ENCODE measurements at places on chromosomes 2 and 18. TPM values are rescaled to one million over a fixed set of nuclear protein-coding genes. Genes with fewer than 3 reads are reported as not detected.

DNA sequence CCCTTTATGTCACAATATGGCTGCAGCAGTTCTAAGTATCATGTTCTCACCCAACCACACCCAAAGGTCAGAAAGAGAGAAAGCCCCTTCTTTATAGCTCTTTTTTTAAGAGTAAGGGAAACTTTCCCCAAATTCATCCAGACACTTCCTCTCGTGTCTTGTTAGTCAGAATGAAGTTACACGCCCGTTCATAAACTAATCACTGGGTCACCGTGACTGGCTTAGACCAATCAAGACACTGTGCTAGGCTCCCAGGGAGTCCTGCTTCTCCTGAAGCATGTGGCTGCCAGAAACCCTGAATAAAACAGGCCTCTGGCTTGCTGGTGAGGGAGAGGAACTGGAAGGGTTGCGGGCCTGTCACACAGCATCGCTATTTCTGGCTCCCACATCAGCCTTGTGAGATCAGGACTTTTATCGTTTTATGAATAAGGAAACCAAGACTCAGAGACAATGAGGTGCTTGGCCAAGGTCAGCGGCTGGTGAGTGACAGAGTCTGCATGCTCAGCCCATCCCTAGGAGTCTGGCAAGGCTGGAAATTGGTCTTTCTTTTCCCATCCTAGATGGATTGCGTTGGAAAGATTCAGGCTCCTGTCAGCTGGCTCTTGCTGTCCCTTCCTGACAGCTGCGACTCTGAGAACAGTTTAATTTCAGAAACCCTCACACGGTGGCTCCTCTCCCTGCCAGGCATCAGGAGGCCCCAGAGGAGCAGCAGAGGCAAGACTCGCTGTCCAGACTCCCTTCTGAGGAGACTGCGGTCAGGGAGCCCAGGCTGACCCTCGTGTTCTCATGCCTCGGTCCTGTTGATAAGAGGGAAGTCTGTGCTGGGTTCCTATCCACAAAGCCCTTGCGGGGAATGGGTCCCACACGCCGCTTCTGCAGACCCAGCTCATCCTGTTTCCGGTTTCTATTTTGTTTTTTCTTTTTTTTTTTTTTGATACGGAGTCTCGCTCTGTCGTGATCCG lies 104.5 kb upstream of the TAF1B start:
- H3K4me1 ChIP-seq: no peaks in the 10 kb centered on the region
- no peaks in the 10 kb centered on the region for H3K27me3 ChIP-seq
- DNase-seq: peak; percentile 58
- no peak overlapping the region for H3K4me3 ChIP-seq
- H3K36me3 ChIP-seq: no peaks in the 10 kb centered on the region

DNA sequence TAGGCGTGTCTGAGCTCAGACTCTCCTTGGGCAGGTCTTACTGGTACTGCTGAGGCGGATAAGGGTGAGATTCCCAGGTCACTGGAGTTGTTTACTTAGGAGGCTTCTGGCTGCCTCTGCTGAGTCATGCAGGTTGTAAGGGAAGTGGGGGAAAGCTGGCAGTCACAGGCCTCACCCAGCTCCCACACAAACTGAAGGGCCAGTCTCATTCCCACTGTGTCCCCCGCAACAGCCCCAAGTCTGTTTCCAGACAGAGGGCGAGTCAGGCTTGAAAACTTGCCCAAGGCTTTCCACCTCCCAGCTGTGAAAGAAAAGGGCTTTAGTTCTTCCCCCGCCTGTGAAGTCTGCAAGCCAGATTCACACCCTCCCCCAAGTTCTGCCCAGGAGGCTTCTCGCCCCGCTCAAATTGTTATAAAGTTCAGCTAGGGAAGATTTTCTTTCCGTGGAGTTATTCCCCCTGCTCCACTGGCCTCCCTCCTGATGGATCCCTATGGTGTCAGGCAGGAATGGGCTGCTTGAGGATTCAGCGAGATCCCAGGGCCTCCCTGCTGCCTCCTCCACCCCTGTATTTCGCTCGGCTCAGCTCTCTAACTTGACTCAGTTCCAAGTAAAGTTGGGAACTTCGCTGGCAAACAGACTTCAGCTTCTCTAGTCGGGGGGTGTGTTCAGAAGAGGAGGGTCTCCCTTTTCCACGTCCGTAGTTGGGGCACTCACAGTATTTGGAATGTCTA lies 248.6 kb downstream of the NR4A2 start:
- no peaks in the 10 kb centered on the region for H3K4me1 ChIP-seq
- H3K4me3 ChIP-seq: no peak overlapping the region
- H3K36me3 ChIP-seq: no peaks in the 10 kb centered on the region
- H3K27ac ChIP-seq: no peak overlapping the region
- no peak for DNase-seq
- H3K27me3 ChIP-seq: no peaks in the 10 kb centered on the region

GRCh38 chr2:85455552-85456090 lies 37.1 kb downstream of the SH2D6 start:
- H3K27ac ChIP-seq: no peak overlapping the region
- no peaks in the 10 kb centered on the region for H3K36me3 ChIP-seq
- no peak overlapping the region for H3K4me3 ChIP-seq
- DNase-seq: peak; percentile 28
- H3K4me1 ChIP-seq: no peaks in the 10 kb centered on the region
- no peaks in the 10 kb centered on the region for H3K27me3 ChIP-seq

DNA sequence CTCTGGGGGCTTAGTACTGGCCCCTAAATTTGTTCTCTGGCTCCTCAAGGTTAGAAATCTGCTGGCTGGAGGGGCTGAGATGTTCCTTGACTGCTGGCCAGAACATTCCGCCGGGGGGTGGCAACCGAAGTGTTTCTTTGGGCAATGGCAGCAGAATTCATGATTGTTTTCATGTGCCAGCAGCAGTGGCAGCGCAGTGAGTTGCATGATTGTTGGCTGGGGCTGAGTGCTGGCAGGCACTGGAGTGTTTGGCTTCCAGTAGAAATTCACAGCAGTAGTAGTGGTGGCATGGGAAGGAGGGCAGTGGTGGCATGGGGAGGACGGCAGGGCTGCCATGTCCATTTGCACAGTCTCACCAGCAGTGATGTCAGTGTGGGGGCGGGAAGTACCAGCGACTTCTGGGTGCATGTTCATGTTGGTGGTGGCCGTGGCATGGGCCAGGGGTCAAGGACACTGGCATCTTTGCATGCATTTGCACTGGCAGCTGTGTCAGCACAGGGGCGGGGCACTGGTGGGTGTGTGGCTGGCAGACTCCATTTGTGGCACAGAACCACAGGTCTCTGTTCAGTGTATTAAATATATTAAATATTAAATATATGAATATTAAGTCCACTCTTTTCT lies 130.6 kb upstream of the CDH7 start:
- H3K4me1 ChIP-seq: no peaks in the 10 kb centered on the region
- H3K27me3 ChIP-seq: no peaks in the 10 kb centered on the region
- H3K4me3 ChIP-seq: no peak overlapping the region
- peak; percentile 40 for DNase-seq
- no peaks in the 10 kb centered on the region for H3K36me3 ChIP-seq
- no peak overlapping the region for H3K27ac ChIP-seq

- H3K27me3 ChIP-seq: no peaks in the 10 kb centered on the region
- H3K4me1 ChIP-seq: peaks cover 2% of the 10 kb centered on the region
- DNase-seq: no peak
- H3K27ac ChIP-seq: no peak overlapping the region
Observed at GRCh38 chr2:130949954-130950353, 113.2 kb downstream of the ARHGEF4 start.

The PROKR1 gene
- polyA plus RNA-seq: not detected

- H3K27ac ChIP-seq: peak within 1 kb of the TSS; percentile 37
- H3K4me3 ChIP-seq: no peak within 1 kb of the TSS
- H3K4me1 ChIP-seq: no peaks in the 10 kb centered on the region
Observed at GRCh38 chr2:201357221-201357620, at the start of gene FLACC1. Gene FLACC1, minus strand, starts transcription at chr2:201357345. Its CDS starts 5,941 bp downstream, at chr2:201351404.

DNA sequence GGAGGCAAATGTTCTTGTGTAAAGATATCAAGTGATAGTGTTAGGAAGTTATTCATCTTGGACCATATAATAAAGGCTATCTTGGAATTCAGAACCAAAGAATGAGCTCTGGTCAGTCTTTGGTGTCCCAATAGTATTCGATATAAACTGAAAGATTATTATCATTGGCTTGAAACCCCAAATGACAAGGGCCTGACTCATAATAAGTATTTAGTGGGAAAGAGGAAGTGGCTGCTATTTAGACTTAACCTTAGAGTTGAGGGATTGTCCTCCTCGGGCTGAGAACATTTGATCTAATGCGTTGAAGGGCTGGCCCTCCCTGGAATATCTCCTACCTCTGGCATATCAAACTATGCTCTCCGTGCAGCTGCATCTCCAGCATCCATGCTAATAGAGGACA lies 67.5 kb downstream of the CDH20 start:
- no peaks in the 10 kb centered on the region for H3K36me3 ChIP-seq
- no peak for DNase-seq
- no peak overlapping the region for H3K27ac ChIP-seq
- no peaks in the 10 kb centered on the region for H3K4me1 ChIP-seq
- no peak overlapping the region for H3K4me3 ChIP-seq
- H3K27me3 ChIP-seq: no peaks in the 10 kb centered on the region

The TUBA3E gene
- polyA plus RNA-seq: 1.3 TPM

The ZNF521 gene
- 0.84 TPM for polyA plus RNA-seq

DNA sequence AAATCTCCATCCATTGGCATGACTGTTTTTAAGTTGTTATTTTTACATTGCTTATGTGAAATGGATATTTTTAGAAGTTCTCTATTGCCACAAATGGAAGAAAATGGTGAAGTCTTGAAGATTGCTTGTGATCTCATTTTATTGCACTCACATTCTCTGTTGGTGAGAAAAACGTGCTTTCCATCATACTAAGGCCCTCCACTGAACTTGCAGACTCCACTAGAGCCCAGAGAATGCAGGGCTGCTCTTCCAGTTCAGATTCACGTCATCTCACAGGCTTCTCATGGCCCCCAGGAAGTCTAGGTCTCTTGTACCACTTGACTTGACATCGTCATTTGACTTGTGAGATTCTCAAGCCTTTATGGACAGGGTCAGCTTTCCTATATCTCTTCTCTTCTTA lies 254.8 kb upstream of the COPS8 start:
- H3K4me1 ChIP-seq: no peaks in the 10 kb centered on the region
- H3K27me3 ChIP-seq: no peaks in the 10 kb centered on the region
- no peak overlapping the region for H3K4me3 ChIP-seq
- H3K36me3 ChIP-seq: no peaks in the 10 kb centered on the region
- no peak for DNase-seq
- peak overlapping the region; percentile 33 for H3K27ac ChIP-seq

GRCh38 chr18:63132819-63133200 lies 186.8 kb downstream of the BCL2 start:
- no peak overlapping the region for H3K4me3 ChIP-seq
- no peaks in the 10 kb centered on the region for H3K27me3 ChIP-seq
- no peak overlapping the region for H3K27ac ChIP-seq
- no peaks in the 10 kb centered on the region for H3K4me1 ChIP-seq

The COL4A4 gene
- polyA plus RNA-seq: 2.3 TPM

GRCh38 chr2:20235655-20236305 lies 10.8 kb upstream of the SDC1 start:
- H3K4me1 ChIP-seq: no peaks in the 10 kb centered on the region
- no peak for DNase-seq
- no peaks in the 10 kb centered on the region for H3K27me3 ChIP-seq
- H3K27ac ChIP-seq: no peak overlapping the region
- no peaks in the 10 kb centered on the region for H3K36me3 ChIP-seq

The CMPK2 gene
- polyA plus RNA-seq: 7.4 TPM

The CYTIP gene
- polyA plus RNA-seq: 1.00 TPM

DNA sequence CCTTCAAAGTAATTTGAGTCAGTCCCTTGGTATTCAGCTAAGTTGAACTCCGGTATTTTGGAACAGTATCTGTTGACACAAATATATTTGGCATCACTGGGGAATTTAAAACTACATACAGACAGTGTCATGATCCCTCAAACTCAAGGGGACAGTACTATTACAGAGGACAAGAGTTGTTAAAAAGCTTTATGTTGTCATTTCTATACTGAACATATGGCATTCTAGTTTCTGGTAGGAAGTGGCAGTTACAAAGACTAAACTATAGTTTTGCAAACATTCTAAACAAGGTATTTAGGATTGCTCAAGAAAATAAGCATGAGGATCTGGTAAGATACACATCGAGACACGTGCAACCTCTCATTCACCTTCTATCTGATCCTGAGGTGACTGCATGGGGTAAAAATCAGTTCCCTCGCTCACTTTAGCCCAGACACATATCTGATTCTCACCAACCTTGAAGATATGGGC lies 16.6 kb upstream of the CCNYL1 start:
- no peak overlapping the region for H3K4me3 ChIP-seq
- H3K27me3 ChIP-seq: no peaks in the 10 kb centered on the region
- no peak overlapping the region for H3K27ac ChIP-seq
- DNase-seq: no peak
- no peaks in the 10 kb centered on the region for H3K36me3 ChIP-seq

DNA sequence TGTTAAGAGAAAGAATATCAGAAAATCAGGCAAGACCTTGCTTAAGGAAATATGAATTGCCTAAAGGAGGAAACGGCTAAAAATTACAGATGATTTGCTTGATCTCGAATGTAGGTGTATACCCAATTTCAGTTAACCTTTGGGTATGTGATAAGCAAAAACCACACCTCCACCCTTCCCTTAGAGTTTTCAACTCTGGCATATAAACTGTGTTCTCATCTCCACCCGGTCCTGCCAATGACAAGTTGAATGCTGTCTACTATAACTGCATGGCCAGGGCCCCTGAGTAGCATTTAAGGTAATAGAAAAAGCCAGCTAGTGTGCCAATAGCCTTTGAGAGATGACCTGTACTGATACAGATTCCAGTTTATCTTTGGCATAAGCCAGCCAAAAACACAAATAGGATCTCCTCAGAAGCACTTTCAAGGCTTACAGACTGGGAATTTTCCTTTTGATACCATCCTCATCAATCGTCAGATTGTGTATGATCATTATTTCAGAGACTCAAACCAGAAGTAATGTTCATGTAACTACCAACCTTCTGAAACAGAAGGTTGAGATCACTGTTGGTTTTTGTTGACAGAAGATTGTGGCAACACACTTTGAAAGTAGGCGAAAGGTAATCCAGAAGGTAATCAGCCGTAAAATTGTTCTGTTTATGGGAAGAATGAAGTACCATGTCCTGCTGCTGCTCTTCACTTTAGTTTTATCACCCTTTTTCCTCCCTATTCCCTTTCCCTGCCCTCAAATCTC lies 163.1 kb downstream of the GFPT1 start:
- no peak for DNase-seq
- H3K4me3 ChIP-seq: no peak overlapping the region
- H3K4me1 ChIP-seq: peaks cover 7% of the 10 kb centered on the region
- peak overlapping the region; percentile 51 for H3K27ac ChIP-seq
- no peaks in the 10 kb centered on the region for H3K36me3 ChIP-seq
- H3K27me3 ChIP-seq: no peaks in the 10 kb centered on the region

- H3K27me3 ChIP-seq: no peaks in the 10 kb centered on the region
- H3K4me1 ChIP-seq: no peaks in the 10 kb centered on the region
- no peak for DNase-seq
- no peak overlapping the region for H3K4me3 ChIP-seq
Observed at GRCh38 chr18:74264303-74265020, 27.3 kb downstream of the CYB5A start.

The TTC31 gene
- 4.0 TPM for polyA plus RNA-seq

The TNFRSF11A gene
- polyA plus RNA-seq: 0.38 TPM

All from aorta (tissue), 5 donors.